ENCODE measurements at places on chromosomes 12 and 14.

- no peak for DNase-seq
Measured at GRCh38 chr14:24078146-24078545, 6.8 kb downstream of the CPNE6 start.

- DNase-seq = peak; percentile 30
Measured at GRCh38 chr12:118055144-118055557, 5.8 kb downstream of the WSB2 start.

GRCh38 chr12:89733579-89734201 is 25.1 kb upstream of the ATP2B1 start:
- no peak for DNase-seq

GRCh38 chr14:71675900-71676287 is 256.3 kb upstream of the RGS6 start:
- no peak for DNase-seq

GRCh38 chr12:27464220-27464554 is 17.7 kb downstream of the SMCO2 start:
- no peak for DNase-seq

DNA sequence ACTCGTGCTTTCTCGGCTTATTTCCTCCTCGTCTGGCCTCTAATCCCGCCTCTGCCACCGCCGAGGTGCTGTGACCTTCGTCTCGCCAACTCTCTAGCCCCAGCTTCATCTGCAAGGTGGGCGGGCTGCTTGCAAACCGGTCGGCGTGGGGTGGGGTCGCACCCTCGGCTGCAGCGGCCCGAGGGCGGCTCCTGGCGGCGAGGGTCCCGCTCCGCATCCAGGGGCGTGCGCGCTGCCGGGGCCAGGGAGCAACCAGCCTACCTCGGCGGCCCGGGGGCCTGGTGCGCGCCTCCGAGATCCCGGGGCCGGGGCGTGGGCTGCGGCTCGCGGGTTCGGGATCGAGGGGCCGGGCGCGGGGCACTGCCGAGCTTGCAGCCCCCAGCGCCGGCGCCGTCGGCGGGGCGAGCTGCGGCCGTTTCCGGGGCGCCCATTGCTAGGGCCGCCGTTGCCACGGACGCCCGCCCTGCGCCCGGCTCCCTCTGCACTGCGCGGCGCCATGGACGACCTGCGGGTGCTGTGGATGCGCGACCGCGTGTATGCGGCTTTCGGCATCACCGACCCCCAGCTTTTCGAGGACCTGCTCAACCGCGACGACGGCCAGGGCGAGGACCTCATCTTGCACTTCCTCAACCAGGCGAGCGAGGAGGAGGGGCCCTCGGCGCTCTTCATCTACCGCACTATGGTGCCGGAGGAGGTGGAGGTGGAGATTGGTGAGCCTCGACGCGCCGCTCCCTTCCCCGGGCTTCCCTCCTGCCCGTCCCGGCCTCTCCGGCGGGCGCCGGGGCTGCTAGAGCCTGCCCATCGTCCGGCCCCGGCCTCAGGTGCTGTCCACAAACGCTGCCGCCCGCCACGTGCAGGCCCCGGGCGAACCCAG is at the start of gene DNAH10:
TSS of gene DNAH10 (plus strand) at position 461 of the 874 bp plus-strand sequence. CDS start at position 497, 36 bp downstream.
- peak; percentile 67 for DNase-seq

- DNase-seq = peak; percentile 8
Measured at GRCh38 chr12:50661300-50662115, 102.4 kb upstream of the ATF1 start.

GRCh38 chr14:87017335-87017734 is 975.6 kb downstream of the GALC start:
- no peak for DNase-seq

- no peak for DNase-seq
Measured at GRCh38 chr12:117188961-117189724, 1.1 kb downstream of the FBXO21 start.

DNA sequence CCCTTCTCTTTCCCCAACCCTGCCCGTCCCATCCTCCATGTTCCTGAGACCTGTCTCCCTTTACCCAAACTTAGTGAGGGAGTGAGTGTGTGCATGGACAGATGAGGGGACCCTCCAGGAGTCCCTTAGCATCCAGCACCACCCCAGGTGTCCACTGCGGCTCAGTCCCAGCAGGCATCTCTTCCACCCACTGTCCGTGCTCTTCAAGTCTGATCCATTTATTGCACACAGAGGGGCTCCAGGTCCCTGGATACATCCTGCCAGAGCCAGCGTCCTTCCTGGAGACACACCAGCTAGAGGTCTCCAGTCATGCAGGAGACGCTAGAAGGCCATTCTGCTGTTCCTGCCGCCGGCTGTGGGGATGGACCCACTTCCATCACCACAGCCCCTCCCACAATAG is 239.2 kb downstream of the ADGRD1 start:
- no peak for DNase-seq

- DNase-seq = no peak
Measured at GRCh38 chr12:12278899-12279298, 12.1 kb upstream of the LRP6 start.
